ENCODE measurements at places on chromosomes 12 and 14. TPM values are rescaled to one million over a fixed set of nuclear protein-coding genes. Genes with fewer than 3 reads are reported as not detected.

Gene PTPRO
- total RNA-seq: not detected

Gene DEGS2
- total RNA-seq: 1.6 TPM

Gene CEP170B
- total RNA-seq: 33.2 TPM

Gene C12orf50
- not detected for total RNA-seq

Gene CLEC9A
- total RNA-seq: not detected

Gene ANG
- 6.6 TPM for total RNA-seq

Gene BAG5
- total RNA-seq: 33.0 TPM

Gene SYNE2
- 20.7 TPM for total RNA-seq

Gene CDH24
- 16.4 TPM for total RNA-seq

Gene LMO3
- total RNA-seq: 2.3 TPM

Gene CLEC4D
- not detected for total RNA-seq

Gene INHBC
- total RNA-seq: not detected

Gene C12orf60
- 0.47 TPM for total RNA-seq

Gene IFNG-AS1
- not detected for total RNA-seq

Gene TMEM106C
- 114 TPM for total RNA-seq

Gene MMP17
- 31.8 TPM for total RNA-seq

Gene PMCH
- not detected for total RNA-seq

Gene DHRS2
- 40.9 TPM for total RNA-seq

Gene KRT72
- not detected for total RNA-seq

Gene PPFIA2
- total RNA-seq: not detected

Gene RPGRIP1
- not detected for total RNA-seq

Gene RHOJ
- not detected for total RNA-seq

Gene SERPINA1
- 5.4 TPM for total RNA-seq

Gene DNAL1
- total RNA-seq: 2.6 TPM

Gene PRKD1
- total RNA-seq: 3.0 TPM

Gene KRT85
- not detected for total RNA-seq

Gene SPRYD4
- total RNA-seq: 3.7 TPM

Gene AMN1
- total RNA-seq: 2.1 TPM

Gene RAD9B
- 0.40 TPM for total RNA-seq

Gene INSM2
- total RNA-seq: 0.07 TPM

Gene KRT79
- 0.46 TPM for total RNA-seq

Gene GPHN
- 39.5 TPM for total RNA-seq

Gene NGB
- not detected for total RNA-seq

Gene ANKRD33
- not detected for total RNA-seq

Gene INHBE
- total RNA-seq: not detected

Gene LHX5
- 0.23 TPM for total RNA-seq

Gene NFKBIA
- total RNA-seq: 226 TPM

Data from PC-3 (cell line).